ENCODE measurements at places on chromosomes 5 and 9.

DNA sequence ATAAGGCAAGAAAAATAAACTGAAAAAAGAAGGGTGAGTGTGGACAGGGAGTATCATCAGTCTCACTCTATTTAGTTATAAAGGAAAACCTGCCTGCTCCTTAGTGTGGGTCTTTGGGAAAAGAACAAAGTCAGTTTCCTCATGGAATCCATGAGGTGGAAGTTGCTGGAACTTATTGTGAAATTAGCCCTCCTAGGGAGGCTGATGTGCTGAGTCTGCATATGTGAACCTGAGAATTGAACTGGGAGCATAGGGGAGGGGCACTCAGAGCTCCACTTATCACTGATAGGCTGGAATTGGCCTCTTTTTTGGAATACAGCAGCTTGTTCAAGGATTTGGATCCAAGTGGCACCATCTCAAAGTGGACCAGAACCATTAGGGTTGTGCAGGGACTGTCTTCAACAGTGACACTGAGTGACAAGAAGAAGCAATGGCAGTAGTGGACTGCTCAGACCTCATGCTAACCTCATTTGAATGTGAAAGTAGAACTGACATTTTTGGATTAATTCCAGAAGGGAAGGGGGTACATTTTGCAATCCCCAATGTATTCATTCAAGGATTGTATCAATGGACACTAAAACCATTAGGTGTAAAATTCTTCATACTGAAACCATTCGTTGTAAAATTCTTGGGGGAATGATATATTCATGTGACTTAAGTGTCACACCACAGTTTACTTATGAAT lies 103.6 kb upstream of the KLF9 start:
- DNase-seq: no peak

GRCh38 chr5:15757619-15758018 lies 257.6 kb downstream of the FBXL7 start:
- no peak for DNase-seq

GRCh38 chr5:415928-416635 lies 26.9 kb upstream of the EXOC3 start:
- no peak for DNase-seq

GRCh38 chr9:93436218-93436617 lies 15.3 kb upstream of the FAM120A start:
- no peak for DNase-seq

GRCh38 chr5:153513156-153513555 lies 22.7 kb downstream of the GRIA1 start:
- no peak for DNase-seq

DNA sequence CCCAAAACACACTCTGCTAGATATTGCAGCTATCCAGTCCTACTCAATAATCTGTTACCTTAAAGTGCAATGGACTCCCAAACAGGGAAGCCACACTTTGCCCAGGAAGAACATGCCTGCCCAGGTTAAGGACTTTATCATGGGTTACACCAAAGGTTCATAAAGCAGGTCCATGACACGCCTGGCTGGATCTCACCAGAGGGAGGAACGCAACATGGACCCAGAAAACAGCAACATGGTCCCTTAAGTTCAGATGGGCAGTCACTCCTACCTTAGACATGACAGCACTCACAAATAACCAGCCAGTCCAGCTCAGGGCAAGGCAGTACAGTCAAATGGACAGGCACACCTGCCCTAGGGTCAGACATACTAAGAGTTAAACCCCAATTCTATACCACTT lies 3.8 kb downstream of the P4HA2 start:
- DNase-seq: no peak

DNA sequence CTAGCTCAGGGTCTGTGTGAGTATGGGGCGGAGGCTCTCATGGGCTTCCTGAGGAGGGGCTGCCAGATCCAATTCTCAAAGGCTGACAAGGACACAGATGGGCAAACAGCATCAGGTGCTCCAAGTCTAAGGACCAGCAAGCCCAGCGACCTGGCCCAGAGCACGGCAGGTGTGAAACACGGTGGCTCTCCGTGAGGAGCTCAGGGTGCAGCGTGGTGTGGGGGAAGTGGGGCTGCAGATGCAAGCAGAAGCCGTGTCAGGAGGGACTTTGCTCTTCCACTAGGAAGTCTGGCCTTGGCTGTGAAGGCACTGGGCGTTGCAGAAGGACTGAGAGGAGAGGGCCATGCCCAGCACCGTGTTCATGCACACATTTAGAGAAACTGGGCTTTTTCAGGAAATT lies 420.0 kb downstream of the GADD45G start:
- no peak for DNase-seq

GRCh38 chr9:88174324-88174723 lies 36.0 kb upstream of the SPATA31C2 start:
- no peak for DNase-seq

GRCh38 chr9:95937131-95937530 lies 61.6 kb downstream of the ERCC6L2 start:
- no peak for DNase-seq

- DNase-seq: no peak
Observed at GRCh38 chr5:18036531-18036930, 402.3 kb downstream of the TAF11L14 start.

GRCh38 chr9:116992865-116993264 lies 305.8 kb downstream of the TRIM32 start:
- DNase-seq: no peak

DNA sequence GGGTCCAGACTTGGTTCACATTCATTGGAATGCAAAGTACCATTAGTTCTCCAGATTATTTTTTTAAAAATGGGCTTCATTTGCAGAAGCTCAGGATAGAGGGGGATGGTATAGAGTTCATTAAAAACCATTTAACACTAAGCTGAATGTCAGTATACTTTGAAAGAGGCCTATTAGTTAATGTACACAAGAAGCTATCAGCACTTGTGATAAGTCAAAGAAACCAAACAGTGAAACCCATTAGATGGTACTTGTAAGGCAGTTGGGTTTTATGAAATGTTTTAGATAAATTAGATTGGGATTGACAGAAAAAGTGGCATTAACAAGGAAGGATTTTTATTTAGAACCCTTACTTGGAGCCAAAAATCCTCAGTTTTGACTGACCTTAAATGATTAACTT lies 229.2 kb upstream of the MPDZ start:
- DNase-seq: no peak

DNA sequence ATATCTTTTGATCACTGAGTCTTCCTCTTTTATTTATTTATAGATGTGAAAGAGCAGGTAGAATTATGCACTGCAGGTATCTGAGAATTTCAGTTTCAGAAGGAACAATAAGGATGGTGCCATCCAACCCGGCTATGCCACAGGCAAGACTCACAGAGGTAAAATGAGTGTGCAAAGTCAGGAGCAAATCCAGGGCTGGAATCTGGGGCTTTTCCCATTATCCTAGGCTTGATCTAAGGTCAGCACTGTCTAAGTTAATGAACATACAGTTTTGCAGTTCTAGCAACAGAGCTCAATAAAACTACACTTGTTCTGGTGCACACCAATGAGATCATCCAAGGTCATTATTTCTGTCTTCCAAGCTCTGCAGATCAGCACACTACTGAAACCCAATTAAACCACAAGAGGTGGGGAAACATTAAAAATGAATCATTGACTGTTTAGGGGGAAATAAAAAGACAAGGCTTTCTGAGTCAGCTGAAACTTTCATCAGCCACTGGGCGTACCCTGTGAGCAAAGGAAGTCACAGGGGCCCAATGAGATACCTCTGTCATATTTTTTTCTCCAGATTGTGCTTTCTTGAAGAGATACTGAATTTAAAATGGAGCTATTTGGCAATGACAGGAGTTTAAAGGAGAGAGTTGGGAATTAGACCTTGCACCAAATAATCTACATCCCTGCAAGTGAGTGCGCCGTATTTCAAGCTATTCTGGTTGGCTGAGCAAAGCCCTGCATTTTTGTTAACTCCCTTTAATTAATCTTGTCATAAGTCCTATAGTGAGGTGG lies 662.2 kb upstream of the ZNF608 start:
- no peak for DNase-seq

- no peak for DNase-seq
Observed at GRCh38 chr5:34521628-34522290, 134.4 kb upstream of the RAI14 start.

DNA sequence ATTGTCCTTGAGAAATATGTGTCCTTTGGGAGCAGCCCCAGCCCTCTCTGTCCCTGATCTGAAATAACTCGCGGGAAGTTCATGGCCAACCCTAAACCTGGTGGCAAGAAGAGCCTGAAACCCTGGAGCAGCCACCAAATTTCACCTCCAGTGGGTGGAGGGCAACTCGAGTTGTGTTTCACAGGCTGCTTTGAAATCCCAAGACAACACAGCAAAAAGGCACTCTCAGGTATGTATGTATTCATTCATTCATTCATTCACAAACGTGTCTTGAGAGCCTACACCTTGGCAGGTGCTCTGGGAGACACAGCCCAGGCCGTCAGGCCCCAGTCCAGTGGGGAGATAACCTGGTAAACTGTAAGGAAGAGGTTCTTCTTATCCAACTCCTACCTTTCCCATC lies 35.7 kb upstream of the ALDH1B1 start:
- no peak for DNase-seq

GRCh38 chr5:18091142-18091541 lies 456.9 kb downstream of the TAF11L14 start:
- no peak for DNase-seq

DNA sequence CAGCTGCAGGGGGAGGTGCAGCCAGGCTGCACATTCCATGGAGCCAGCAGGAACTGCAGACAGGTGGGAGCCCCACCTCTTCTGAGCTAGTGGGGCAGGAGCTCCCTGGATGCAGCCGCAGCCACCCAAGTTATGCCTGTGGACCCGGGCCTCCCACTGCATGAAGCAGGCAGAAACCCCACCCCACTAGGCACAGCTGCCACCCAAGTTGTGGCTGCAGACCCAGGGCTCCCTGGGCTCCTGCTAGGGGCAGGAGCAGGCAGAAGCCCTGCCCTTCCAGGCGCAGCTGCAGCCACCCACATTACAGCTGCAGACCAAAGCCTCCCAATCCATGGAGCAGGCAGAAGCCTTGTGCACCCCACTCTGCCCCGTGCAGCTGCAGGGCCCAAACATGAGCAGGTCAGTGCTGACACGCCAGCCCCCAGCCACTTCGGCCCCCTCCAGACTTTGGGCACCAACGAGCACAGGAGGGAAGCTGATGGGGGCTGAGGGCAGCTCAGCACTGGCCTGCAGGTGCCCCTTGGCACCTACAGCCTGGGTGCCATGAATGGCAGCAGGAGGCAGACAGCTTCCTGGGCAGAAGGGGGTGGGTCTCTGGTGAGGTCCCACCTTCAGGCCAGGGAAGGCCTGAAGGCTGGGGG lies 106.9 kb downstream of the C9orf50 start:
- DNase-seq: no peak

- DNase-seq: no peak
Observed at GRCh38 chr5:370959-371810, 49.7 kb downstream of the AHRR start.

DNA sequence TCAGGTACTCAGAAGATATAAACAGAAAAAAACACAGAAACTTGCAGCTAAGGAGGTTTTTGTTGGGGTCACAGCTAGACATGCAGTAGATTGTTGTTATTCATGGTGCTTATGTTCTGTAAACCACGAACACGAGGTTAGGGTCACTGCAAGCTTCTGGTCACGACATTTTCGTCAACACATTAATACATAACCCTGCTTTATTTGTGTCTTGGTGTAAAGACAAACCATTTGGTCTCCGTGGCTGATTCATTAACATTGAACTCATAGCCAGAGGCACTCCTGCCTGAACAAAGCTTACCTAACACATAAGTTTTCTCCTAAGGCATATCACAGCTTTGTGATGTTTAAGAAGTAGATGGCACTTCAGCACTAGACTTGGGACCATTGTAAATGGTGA lies 16.9 kb downstream of the TEK start:
- no peak for DNase-seq

DNA sequence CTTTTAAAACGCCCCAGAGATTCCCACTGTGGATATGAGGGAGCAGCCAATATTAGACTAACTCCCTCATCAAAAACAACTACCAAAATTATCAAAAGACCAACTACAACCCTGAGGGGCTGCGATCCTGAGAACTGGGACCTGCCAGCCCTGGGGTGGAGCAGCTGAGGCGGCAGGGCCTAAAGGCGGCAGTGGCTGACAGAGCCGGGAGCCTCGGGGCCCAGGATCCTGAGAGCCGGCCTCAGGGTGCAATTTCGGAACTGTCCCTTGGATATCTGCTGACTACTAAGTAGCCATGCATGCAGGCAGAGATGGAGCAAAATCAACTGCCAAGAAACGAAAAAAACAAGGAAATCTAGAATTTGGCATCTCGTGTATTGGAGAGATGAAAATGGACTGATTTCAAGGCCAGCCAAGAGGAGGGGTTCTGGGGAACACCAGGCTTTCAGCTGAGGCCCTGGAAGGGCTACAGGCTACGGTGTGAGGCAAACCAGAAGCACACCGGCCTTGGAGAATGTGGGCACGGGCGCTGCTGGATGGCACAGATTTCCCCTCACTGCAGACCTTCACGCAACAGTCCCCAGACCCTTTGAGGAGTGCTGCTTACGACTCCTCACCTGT lies 63.6 kb upstream of the UBAC1 start:
- no peak for DNase-seq

- DNase-seq: no peak
Observed at GRCh38 chr5:129511291-129511690, 51.2 kb downstream of the ADAMTS19 start.

DNA sequence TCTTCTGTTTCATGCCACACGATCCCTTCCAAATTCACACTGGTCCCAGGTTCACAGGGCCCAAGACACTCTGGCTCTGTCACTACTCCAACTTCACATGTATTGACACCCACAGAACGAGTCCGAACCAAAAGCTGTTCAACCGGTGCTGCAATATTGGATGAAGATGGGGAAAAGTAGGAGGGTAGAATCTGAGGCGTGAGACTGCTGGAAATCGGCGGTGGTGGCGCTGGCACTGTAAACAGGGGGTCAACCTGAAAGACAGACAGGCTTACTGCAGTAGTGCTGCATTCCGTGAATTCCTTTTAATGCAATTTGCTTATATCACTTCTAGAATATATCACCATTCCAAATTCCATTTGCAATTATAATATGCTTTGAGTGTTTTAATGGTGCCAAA lies 45.4 kb downstream of the ZNF608 start:
- DNase-seq: no peak

- DNase-seq: no peak
Observed at GRCh38 chr5:54704825-54705224, 187.3 kb downstream of the SNX18 start.

Data from naive B cell (primary cell).